Islet precursor cell (in vitro differentiated cells): ENCODE measurements at places on chromosomes 1 and 21.

- no peak for DNase-seq
These were observed 36.9 kb upstream of the OR2B11 start for GRCh38 chr1:247494767-247495166.

DNA sequence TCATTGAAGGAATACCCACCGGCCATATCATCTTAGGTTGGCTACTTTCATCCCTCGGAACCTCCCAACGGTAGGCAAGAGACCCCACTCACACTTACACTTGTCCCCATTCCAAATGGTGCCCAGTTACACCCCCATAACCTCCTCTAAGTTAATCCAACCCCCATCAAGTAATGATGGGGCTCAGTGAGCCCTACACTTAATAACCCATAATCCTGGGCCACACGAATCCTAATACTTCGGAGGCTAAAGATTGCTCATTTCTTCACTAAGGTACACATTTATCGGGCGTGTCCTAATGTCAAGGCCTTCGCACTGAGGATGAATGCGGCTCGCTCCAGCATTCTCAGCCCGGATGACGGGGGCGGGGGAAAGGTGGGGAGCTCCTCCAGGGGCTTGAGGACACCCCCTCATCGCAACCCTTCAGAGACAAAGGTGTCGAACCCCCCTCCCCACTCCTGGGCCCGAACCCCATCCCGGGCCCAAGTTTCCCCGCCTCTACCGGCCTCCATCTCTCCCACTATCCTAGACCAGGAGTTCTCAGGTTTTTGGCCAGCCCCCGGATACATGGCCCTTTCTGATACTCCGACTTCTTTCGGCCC is 435 bp downstream of the ILF2 start:
- DNase-seq: no peak

DNA sequence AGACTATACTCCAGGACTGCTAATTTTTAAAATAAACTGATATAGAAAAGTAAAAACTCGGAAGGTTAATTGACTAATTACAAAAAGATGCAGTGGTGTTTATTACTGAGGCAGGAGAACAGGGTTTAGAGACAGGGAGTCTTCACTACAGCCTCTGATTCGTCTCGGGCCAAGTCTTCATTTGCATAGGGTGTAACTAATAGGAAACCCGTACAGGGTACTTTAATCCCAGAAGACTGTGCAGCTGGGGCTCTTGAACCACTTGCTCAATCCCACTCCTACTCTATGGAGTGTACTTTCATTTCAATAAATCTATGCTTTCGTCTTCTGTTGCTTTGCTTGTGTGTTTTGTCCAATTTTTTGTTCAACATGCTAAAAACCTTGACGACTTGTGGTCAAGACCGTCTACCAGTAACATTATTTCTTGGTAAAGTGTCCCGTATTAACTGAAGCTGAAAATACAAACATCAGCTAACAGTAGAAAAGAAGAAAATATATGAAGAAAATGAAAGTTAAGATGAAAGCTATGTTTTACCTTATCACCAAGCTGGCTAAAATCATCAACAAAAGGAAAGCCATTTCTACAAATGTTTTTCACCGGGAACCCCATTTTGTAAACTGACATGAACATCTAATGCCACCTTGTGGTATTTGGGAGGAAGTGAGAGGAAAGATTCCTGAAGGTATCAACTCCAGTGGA is 8.0 kb downstream of the SDHB start:
- no peak for DNase-seq

DNA sequence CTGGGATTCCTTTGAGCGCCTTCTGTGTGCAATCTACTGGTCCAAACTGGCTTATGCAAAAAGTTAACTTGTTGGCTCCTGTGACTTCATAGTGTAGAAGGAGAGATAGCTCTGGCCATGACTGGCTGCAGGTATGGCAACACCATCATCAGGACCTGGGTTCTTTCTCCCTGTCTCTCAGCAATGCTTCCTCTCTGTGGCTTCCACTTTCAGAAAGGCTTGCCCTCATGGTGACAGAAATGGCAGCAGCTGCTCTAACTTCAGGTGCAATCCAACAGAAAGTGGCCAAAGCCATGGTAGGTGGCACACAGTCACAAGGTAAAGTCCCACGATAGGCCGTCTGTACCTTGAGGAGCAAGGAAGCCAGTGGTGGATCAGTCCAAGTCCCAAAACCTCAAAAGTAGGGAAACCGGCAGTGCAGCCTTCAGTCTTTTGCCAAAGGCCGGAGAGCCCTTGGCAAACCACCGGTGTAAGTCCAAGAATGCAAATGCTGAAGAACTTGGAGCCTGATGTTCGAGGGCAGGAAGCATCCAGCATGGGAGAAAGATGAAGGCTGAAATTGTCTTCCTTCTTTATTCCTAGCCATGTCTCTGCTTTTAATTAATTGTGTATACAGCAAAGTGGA is 45.0 kb downstream of the ZBTB40 start:
- no peak for DNase-seq

- peak; percentile 55 for DNase-seq
These were observed 1.3 kb downstream of the CRYZ start for GRCh38 chr1:74731399-74732052.

DNA sequence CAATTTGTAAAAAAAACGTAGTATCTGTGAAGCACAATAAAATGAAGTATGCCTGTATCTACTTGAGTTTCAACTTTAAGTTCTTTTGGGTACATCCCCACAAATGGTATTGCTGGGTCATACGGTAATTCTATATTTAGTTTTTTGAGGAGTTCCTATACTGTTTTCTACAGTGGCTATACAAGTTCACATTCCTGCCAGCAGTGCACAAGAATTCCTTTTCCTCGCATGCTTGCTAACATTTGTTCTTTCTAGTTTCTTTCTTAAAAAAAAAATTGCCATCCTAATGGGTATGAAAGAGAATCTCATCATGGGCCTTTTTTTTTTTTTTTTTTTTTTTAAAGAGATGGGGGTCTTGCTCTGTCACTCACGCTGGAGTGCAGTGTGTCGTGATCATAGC is 41.9 kb downstream of the UCK2 start:
- DNase-seq: no peak

DNA sequence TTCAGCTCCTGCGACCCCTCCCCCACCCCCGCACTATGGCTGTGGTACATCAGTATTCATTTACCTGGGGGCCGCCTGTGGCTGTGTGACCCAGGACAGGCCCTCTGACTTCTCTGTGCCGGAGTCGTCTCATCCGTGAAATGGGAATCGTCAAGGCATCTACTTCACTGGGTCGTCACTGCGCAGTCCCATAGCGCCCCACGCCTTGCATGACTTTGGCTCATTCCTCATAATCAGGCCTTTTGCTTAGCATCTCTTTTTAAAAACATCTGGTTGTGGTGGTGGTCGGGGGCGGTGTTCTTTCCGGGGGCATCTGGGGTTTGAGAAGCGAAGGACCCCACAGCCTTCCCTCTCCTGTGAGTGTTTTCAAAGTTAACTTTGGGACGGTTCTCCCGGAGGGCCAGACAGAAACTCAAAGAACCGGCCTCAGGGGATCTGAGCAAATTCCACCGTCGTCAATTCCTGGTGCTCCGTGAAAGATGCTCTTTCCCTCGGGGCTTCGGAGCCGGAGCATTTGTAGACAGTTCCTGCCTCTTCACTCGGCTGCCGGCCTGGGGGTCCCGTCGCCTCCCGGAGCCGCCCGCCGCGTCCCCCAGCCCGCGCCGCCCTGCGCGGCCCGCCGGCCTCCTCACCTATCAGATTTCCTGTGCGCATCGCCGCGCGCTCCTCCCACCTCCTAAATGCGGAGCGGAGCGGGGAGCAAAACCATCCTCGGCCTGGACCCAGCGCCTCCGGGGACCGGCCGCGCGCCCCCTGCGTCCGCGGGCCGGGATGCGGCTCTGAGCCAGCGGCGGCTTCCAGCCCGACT is at the start of gene B3GALT5:
Gene B3GALT5, plus strand, starts transcription at position 708 of the 808 bp plus-strand sequence. CDS start 47,620 bp downstream, outside the sequence.
- DNase-seq: peak; percentile 85

- no peak for DNase-seq
These were observed 12.7 kb upstream of the PCP4 start for GRCh38 chr21:39854572-39854971.

GRCh38 chr1:204207136-204207616 is 6.6 kb downstream of the GOLT1A start:
- DNase-seq: peak; percentile 89

DNA sequence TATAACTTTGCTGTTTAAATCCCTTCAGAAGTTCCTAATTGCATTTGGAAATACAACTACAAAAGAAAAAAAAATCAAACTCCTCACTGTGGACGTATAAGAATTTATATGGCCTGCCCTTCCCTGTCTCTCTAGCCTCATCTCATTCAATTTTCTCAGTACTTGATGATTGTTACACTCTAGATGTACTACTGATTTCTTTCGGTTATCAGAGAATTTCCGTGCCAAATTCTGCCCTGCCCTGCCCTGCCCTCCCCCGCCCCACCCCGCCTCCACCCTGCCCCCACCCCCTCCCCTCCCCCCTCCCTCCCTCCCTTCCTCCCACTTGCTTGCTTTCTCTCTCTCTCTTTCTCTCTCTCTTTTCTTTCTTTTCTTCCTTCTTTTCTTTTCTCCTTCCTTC is 71.7 kb upstream of the MPC2 start:
- no peak for DNase-seq

GRCh38 chr1:19351873-19352272 is 39.7 kb downstream of the SLC66A1 start:
- no peak for DNase-seq

DNA sequence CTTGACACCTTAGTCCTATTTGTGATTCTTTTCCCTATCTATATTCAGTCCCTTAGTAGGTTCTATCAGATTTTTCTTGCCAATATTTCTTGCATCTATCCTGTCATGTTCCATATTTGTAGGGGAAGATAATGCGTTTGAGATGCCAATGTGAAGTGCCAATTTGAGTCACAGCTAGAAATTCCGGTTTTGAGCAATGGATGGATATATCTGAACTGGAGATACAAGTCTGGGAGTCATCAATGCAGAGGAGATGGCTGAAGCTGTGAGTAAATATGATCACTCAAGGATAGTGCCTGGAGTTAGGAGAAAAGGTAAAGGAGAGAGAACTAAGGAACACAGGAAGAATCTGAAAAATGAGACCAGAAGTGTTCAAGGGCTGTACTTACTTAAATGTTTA is 93.8 kb downstream of the COQ8A start:
- DNase-seq: no peak

- DNase-seq: no peak
These were observed 40.1 kb upstream of the MCOLN3 start for GRCh38 chr1:85088408-85088784.

DNA sequence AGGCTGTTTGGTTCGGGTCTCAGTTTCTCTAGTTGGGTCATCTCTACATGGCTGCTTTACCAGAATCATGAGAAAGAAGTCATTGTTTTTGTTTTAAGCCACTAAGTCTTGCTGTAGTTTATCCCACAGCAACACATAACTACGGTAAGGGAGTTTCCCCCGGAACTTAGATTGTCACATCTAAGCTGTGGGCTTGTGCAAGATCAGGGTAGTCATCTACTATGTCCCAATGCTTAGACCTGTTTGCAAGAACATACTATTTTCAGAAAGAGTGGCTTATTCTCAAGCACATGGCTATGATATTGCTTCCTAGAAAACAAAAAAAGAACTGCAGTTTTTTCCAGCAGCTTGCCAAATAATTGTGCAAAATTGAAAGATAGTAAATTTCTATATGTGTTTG is 18.0 kb upstream of the OLIG2 start:
- DNase-seq: no peak

DNA sequence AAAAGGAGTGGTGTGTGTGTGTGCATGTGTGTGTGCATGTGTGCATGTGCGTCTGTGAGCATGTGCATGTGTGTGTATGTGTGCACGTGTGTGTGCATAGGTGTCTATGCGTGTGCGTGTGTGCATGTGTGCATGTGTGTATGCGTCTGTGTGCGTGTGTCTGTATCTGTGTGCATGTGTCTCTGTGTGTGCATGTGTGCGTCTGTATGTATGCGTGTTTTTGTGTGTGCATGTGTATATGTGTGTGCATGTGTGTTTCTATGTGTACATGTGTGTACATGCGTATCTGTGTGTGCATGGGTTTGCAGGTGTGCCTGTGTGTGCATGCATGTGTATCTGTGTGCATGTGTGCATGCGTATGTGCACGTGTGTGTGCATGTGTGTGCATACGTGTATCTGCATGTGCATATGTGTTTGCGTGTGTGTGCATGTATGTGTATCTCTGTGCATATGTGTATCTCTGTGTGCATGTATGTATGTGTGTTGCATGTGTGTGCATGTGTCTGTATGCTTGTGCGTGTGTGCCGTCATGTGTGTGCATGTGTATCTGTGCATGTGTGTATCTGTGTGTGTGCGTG is 77.9 kb downstream of the TCP10L start:
- DNase-seq: no peak

DNA sequence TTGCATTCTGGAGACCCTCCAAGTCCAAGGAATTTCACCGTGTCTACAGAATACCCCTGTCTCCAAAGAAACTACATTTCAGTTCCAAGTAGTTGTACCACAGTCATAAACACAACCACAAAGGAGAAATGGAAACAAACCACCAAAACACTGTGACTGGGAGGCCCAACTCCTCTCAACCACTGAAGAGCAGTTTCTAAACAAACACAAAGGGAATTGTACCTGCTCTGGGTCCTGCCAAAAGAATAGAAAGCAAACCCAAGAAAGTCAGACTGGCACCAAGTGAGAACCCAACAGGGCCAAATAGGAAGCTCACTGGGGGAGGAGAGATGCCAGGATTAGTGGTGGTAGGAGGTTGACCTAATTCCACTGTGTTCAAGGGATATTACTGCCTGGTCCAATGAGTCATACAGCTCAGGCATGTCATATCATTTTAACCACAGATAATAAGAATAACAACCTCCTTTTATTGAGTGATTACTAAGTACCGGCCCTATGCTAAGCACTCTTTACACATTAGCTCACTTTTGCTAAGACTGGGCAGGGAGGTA is 123.9 kb upstream of the PPP2R5A start:
- no peak for DNase-seq

DNA sequence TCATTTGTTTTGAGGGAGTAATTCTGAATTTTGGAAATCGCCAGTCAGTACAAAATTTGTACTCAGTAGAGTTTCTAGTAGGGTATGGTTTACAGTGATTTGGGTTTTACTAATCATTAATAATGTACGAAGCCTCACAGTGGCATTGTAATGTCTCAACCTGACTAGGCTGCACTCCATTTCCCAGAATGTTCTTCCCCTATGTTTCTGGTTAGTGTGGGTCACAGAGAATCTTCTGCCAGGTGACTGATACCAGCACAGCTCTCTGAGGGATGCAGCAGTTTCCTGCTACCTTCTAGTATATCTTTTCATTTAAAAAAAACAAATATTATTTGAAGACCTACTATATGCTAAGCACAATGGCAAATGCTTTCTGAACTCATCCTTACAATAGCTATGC is 112.9 kb downstream of the PTPN14 start:
- DNase-seq: no peak
